GM23338 (cell line): ENCODE measurements at places on chromosomes 7 and 10.

DNA sequence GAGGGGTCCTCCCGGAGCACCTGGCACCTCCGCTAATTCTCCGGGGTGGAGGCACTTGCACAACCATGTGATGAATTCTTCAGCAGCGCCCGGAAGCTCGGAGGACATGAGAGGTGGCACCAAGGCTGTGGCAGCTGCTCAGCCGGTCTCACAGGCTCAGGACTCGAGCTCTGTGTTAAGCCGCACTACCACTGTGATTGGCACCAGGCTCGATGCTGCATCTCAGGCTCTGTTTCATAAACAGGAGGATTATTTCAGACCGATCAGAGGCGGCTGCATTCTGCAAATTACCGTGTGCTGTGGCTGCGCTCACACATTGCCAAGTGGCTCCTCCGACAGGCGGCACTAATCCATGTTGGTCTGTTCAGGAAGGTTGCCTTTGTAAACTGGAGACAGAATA, 495.2 kb downstream of the DNAJB6 start:
- DNase-seq, result no peak

DNA sequence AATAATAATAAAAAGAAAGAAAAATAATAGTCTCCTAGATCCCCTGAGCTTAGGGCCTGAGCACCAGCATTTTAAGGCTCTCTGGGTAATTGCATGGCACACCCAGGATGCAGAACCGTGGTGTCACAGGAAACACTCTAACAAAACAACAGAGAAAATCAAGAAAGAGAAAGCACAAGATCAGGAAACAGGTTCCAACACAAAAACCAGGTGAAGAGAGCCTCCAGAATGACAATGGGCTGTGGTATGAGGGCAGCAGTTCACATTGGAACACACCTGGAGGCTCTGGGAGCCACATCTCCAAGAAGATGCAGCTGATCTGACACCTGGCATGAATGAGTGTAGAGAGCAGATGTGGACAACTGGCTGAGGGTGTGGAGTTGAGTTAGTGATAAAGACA, 7.1 kb downstream of the MMRN2 start:
- DNase-seq, result no peak

DNA sequence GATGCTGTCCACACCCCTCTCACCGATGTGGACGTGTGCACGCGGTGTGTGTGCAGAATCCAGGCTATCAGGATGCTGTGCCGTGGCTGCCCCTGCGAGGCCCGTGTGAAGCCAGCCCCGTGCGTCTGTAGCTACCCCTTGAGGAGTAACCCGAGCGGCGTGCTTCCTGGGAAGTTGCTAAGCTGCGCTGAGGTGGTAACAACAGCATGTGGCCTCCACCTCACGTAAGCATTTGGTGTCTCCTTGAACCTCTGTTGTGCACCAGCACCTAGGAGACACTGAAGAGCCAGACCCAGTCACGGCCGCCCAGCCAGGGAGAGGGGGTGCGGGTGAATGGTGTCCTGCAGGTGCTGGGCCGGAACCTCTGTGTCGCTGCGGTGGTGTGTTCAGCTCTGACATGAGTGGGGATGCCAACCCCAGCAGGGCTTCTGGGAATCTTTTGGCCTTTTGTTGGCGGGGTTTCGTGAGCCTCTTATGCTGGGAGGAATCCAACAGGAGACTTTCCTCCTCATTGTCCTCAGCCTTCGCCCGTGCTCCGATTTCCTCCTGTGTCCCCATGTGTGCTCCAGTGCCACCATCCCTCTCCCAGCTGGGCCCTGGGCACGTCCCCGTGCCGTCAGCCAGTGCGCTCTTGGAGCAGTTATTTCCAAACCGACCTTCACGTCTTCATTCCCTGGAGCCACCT, 60.4 kb downstream of the DNAJB6 start:
- no peak for DNase-seq

DNA sequence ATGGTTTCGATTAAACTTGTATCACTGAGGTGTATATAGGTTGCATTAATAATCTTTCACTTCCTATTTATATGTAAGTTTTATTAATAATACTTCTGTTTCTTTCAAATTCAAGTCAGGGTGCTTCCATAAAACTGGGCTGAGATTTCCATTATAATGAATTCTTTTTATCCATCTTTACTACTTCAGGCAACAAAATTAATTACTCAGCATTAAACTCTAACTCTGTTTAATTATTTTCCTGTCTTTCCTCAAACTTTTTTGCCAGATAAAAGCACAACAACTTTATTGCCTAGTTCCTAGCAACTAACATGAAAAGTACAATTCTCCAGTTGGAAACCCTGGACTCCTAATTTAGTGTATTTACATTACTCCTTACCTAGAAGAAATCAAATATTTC, 3.0 kb upstream of the MINDY3 start:
- no peak for DNase-seq

- DNase-seq, result peak; percentile 85
Observed at GRCh38 chr7:514651-515598, 4.7 kb downstream of the PDGFA start.

DNA sequence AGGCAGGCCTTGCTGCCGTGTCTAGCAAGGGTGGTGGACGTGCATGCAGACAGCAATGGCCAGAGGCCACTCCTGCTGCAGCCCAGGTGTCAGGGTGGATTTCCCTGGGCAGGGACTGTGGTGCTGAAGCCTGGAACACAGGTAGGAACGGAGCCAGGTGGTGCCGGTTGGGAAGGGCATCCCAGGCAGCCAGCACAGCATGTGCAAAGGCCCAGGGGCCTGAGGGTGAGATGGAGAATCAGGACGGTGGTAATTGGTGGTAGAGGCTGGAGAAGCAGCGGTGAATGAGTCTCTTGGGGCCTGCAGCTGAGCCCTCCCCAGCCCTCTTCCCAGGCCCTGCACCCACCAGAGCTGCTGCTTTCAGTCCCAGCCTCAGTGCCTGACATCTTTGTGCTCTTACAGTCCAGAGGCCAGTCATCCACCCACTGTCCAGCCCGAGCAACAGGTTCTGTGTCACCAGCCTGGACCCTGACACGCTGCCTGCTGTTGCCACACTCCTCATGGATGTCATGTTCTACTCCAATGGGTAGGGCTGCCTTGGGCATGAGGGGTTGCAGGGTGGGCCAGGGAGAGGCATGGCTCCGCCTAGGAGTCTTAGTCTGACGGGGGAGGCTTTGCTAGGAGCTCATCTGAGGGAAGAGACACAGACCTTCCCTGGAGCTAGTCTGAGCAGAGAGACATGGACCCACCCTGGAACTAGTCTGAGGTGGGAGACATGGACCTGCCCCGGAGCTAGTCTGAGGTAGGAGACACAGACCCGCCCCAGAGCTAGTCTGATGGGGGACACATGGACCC, 54.3 kb downstream of the CASTOR2 start:
- no peak for DNase-seq

GRCh38 chr10:38174336-38174735, 80.2 kb downstream of the ZNF37A start:
- no peak for DNase-seq

- no peak for DNase-seq
Observed at GRCh38 chr7:1646957-1647891, 22.9 kb upstream of the ELFN1 start.

DNA sequence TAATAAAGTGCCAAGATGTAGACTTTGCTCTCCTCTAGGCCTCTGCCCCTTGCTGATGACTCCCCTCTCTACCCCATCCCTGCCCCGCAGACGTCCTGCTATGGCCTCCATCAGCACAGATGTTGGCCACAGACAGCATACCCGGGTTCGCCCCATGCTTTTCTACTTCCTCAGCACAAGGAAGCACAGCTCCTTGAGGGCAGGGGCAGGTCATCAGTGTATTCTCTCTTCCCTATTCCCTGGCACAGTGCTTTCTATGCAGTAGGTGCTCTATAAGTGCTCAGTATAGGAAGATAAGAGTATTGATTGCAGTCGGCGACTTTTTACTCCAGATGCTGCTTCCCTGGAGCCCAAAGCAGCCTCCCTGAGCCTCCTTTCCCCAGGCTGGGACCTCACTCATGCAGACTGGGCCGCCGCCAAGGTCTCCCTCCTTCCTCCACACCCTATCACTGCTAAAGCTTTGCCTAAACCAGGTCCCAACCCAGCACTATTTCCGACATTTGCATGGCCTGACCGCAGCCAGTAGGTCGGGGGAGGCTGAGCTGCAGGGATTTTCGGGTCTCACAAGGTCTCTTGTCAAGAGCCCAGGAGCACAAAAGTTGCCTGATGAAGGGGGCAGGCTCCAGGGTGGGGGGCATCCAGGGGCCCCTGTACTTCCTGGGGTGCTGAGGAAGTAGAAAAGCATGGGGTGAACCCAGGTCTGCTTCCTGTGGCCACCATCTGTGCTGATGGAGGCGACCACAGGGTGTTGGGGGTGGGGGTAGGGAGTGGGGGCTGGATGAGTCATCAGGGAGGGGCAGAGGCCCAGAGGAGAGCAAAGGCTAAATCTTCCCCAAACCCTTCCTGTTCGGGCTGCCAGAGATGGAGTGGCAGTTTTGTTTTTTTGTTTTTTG, 8.0 kb downstream of the CALHM3 start:
- DNase-seq, result no peak

DNA sequence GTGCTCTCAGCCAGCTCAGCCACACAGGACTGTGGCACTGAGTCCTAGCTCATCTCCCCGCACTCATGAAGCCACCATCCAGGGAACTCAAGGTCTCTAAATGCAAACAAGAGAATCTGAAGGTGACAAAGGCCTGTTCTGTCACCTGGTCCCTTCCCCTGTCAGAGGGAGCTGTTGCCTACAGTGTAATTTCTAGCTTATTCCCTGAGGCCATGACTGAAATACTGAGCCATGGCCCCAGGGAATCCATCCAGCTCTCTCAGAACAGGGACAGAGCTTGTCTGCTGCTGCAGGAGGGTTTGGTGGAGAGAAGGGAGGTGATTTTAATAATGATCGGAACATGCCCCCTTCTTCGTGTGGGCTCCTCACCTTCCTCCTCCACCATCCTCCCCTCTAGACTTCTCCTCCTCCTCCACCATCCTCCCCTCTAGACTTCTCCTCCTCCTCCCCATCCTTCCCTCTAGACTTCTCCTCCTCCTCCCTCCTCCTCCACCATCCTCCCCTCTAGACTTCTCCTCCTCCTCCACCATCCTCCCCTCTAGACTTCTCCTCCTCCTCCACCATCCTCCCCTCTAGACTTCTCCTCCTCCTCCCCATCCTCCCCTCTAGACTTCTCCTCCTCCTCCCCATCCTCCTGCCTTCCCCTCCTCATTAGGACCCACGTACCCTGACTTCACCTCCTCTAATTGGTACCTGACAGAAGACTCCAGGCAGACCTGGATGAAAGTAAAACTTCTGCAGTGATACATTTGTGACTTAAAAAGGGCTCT, 338.0 kb upstream of the MKI67 start:
- peak; percentile 67 for DNase-seq

DNA sequence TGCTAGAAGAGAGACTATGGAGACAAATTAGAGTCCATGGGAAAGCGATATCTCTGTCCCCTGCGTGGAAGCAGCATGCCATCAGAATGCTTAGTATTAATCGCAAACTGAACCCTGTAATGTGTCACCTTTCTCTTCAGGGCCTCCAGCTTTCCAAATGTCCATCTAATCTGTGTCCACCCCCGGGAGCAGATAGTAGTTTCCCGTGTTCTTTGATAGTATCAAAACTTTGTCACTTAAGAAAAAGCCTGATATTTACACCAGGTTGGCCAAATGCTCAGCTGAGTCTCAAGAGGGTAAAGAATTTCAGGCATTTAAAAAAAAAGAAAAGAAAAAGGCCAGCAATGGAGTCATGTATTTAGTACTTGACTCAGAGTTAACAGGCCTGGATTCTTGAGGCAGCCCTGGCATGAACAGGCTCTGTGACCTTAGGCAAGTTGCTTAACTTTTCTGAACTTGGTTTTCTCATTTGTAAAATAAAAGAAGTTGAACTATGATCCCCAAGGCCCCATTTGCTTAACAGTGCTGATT, 10.4 kb upstream of the GSAP start:
- DNase-seq, result peak; percentile 65

- no peak for DNase-seq
Observed at GRCh38 chr10:91313796-91314485, 93.5 kb downstream of the PCGF5 start.

GRCh38 chr7:104604706-104605105, 276.3 kb downstream of the LHFPL3 start:
- DNase-seq, result no peak

DNA sequence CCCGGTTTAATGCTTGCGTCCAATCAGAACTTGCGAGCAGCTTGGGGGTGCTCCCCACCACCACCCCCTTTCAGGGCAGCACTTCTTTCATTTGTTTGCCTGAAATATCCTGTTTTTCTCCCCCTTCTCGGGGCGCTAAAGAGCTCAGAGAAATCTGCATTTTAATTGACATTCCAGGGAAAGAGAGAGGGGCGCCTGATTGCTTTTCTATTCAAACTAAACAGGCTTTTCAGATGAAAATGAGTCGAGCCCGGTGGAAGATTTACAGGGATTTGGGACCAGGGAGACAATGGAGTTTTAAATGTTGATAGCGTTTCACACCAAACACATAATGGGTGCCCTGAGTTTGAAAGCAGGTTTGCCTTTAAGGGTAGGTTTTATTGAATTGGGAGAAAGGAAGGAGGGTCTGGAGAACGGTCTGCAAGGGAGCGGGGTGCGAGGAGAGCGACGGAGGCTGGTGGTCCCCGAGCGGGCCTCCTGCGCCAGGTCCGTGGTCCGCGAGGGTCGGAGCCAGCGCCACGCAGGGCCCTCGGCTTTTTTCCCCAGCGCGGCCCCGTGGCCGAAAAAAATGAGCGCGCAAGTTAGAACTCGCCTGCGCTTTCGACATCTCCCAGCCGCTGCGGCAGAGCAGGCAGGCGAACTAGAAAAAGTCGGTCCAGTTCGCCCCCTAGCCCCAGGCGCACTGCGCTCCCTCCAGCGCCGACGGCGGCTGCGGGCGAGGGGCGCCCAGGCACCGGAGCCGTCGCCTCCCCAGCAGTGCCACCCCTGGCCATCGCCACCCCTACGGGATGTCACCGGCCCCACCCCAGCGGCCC, 1.3 kb downstream of the FGFR2 start:
- peak; percentile 95 for DNase-seq

GRCh38 chr7:45026013-45026412, 26.0 kb downstream of the CCM2 start:
- DNase-seq, result no peak

DNA sequence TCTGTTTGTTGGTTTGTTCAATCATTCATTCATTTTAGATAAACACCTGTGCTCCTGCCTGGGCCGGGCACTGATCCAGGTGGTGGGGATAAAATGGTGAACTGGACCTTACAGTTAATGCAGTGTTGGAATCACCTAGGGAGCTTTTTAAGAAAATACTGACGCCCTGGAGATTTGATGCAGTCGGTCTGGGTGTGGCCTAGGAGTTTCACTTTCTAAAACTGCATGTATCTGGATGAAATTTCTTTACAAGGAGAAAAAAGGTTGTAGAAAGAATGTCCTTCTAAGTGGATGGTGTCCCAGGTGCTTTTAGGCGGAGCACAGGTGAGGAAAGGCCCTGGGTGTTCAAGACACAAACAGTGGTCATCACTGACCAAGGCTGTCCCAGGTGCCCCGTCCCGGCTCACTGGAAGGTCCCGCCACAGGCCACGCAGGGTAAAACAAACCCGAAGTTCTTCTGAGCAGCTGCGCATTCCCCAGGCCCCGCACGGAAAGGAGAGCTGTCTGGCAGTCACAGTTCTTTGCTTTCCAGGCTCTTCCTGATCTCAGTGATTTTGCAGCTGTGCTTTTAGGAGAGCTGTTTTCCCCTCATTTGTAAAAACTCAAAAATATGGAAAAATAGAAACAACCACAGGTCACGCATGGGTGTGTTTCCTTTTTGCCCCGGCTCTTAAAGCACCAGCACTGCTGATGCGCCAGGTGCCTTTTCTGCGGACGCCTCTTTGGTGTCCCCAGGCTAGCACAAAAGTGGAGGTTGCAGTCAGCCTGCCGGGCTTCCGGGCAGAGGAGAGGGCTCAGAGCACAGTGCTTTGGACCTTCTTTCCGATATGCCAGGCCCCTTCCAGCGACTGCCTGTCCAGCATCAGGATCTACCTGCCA, 161.9 kb downstream of the GRK5 start:
- no peak for DNase-seq
